ENCODE measurements at places on chromosomes 5 and 9. TPM values are rescaled to one million over a fixed set of nuclear protein-coding genes. Genes with fewer than 3 reads are reported as not detected.

- peaks cover 6% of the 10 kb centered on the region for H3K4me1 ChIP-seq
- DNase-seq, result no peak
- no peak overlapping the region for H3K27ac ChIP-seq
- H3K4me3 ChIP-seq, result no peak overlapping the region
- H3K27me3 ChIP-seq, result peaks cover 7% of the 10 kb centered on the region
Measured at GRCh38 chr5:39650008-39650762, 225.4 kb upstream of the DAB2 start.

GRCh38 chr5:39604491-39604890 is 179.7 kb upstream of the DAB2 start:
- H3K27ac ChIP-seq, result no peak overlapping the region
- no peak for DNase-seq
- no peaks in the 10 kb centered on the region for H3K36me3 ChIP-seq
- no peaks in the 10 kb centered on the region for H3K4me1 ChIP-seq
- no peak overlapping the region for H3K4me3 ChIP-seq
- peaks cover 10% of the 10 kb centered on the region for H3K27me3 ChIP-seq

- H3K27me3 ChIP-seq, result peaks cover 2% of the 10 kb centered on the region
- no peak overlapping the region for H3K27ac ChIP-seq
- H3K36me3 ChIP-seq, result no peaks in the 10 kb centered on the region
- no peak for DNase-seq
- H3K4me1 ChIP-seq, result no peaks in the 10 kb centered on the region
Measured at GRCh38 chr5:135214897-135215616, 181.0 kb upstream of the PITX1 start.

GRCh38 chr5:69504036-69504435 is 11.4 kb downstream of the OCLN start:
- peaks cover 5% of the 10 kb centered on the region for H3K27me3 ChIP-seq
- no peak overlapping the region for H3K4me3 ChIP-seq
- DNase-seq, result no peak
- no peaks in the 10 kb centered on the region for H3K4me1 ChIP-seq
- no peak overlapping the region for H3K27ac ChIP-seq

- H3K27ac ChIP-seq, result no peak overlapping the region
- peaks cover 2% of the 10 kb centered on the region for H3K27me3 ChIP-seq
- no peak overlapping the region for H3K4me3 ChIP-seq
- DNase-seq, result no peak
- H3K4me1 ChIP-seq, result no peaks in the 10 kb centered on the region
Measured at GRCh38 chr9:113800276-113800675, 75.8 kb upstream of the ZNF618 start.

DNA sequence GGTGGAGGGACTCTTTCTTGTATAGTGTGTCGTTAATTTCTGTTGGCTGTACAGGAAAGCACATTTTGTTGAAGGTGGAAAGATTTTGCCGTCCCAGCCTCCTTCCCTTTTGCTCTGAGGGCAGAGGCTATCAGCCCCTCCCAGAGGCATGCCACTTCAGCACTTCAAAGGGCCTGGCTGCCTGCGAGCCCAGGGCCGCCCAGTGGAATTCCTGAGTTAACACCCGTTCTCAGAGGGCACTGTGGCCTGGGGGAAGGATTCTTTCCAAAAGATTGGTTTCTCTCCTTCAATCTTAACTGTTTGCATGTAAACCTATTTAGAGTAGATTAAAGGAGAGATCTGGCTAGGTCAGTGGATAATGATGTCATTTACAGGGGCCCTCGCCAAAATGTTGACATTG is 238.6 kb downstream of the FANCC start:
- no peaks in the 10 kb centered on the region for H3K4me1 ChIP-seq
- H3K4me3 ChIP-seq, result no peak overlapping the region
- no peaks in the 10 kb centered on the region for H3K27me3 ChIP-seq
- DNase-seq, result no peak
- H3K36me3 ChIP-seq, result peaks cover 2% of the 10 kb centered on the region

DNA sequence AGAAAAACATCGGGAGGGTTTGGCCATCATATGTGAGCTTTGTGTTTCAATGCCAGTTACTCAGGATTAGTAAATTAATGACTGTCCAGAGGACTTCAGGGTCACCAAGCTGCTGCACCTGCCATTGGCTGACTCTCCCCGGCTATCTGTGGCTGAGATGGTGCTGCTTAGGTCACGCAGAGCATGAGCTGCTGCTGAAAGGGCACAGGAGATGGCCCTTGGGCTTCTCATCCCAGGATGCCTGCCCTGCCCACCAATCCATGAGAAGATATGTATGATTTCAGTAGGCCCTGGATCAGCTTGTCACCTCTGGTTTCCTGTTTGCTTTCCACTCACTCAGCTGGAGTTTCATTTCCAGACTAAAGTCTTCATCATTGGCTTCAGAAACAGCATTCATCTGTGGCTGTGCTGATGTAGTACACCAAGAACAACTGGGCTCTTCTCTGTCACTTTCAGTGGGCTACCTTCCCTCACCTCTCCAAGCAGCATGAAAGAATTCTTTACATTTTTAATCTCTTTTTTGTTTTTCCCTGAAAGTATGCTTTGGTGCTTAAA is 2.4 kb upstream of the CATSPER3 start:
- H3K27ac ChIP-seq, result peak overlapping the region; percentile 65
- H3K36me3 ChIP-seq, result peaks cover 14% of the 10 kb centered on the region
- no peaks in the 10 kb centered on the region for H3K27me3 ChIP-seq
- no peak overlapping the region for H3K4me3 ChIP-seq
- H3K4me1 ChIP-seq, result peaks cover 25% of the 10 kb centered on the region

NPR3 gene
- total RNA-seq, result 0.16 TPM

DNA sequence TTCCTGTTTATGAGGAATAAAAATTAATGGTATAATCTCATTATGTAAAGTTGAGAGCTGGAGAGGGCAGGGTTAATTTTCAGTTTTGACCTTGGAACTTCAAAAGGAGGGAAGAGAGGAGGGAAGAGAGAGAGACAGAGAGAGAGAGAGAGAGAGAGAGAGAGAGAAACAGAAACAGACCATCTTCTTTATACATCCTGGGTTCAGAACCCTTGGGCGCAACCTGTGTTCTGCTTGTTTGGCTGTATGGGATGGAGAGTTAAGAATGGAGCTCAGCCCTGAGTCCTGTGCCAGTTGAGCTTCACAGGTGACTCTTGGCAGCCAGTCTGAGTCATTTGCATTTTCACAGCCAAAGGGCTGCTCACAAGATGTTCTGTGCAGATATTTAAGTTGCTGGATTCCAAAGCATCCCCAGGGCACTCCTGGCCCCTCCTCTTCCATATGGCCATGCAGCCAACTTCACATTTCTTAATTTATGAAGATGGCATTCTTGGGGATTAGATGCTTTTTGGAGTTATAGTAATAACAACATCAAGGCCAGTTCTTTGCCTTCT is 143.5 kb downstream of the CARTPT start:
- H3K4me1 ChIP-seq, result no peaks in the 10 kb centered on the region
- H3K36me3 ChIP-seq, result no peaks in the 10 kb centered on the region
- H3K4me3 ChIP-seq, result no peak overlapping the region
- no peak for DNase-seq

GRCh38 chr5:88743231-88743834 is 139.7 kb downstream of the MEF2C start:
- no peaks in the 10 kb centered on the region for H3K36me3 ChIP-seq
- H3K27ac ChIP-seq, result no peak overlapping the region
- H3K4me1 ChIP-seq, result no peaks in the 10 kb centered on the region
- DNase-seq, result no peak
- peaks cover 12% of the 10 kb centered on the region for H3K27me3 ChIP-seq
- no peak overlapping the region for H3K4me3 ChIP-seq

GRCh38 chr9:94819161-94819687 is 92.7 kb downstream of the AOPEP start:
- peaks cover 5% of the 10 kb centered on the region for H3K36me3 ChIP-seq
- no peak overlapping the region for H3K4me3 ChIP-seq

GRCh38 chr9:129630967-129631673 is 5.2 kb downstream of the NTMT1 start:
- H3K4me3 ChIP-seq, result no peak overlapping the region
- H3K36me3 ChIP-seq, result peaks cover 52% of the 10 kb centered on the region
- no peak for DNase-seq
- H3K4me1 ChIP-seq, result peaks cover 49% of the 10 kb centered on the region
- no peaks in the 10 kb centered on the region for H3K27me3 ChIP-seq

- no peak for DNase-seq
- no peak overlapping the region for H3K27ac ChIP-seq
- no peak overlapping the region for H3K4me3 ChIP-seq
- no peaks in the 10 kb centered on the region for H3K4me1 ChIP-seq
Measured at GRCh38 chr5:180470361-180470760, 23.8 kb upstream of the CNOT6 start.

DNA sequence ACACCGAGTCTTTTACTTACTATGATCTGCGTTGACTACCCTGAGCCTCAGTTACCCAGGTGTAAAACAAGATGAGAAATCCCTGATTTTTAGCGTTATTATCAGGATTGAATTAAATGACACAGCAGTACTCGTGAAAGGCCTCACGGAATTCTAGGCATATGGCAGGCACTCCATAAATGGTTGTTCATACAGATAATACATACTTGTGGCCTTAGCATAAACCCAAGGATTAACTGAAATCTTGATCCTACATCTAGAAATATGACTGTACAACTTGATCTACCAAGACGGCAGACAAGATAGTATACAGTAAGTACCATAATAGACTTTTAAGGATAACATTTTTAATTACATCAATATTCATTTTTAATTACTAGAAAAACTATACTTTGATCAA is 409.8 kb downstream of the BNC2 start:
- H3K27me3 ChIP-seq, result no peaks in the 10 kb centered on the region
- no peaks in the 10 kb centered on the region for H3K36me3 ChIP-seq
- H3K4me1 ChIP-seq, result no peaks in the 10 kb centered on the region
- no peak overlapping the region for H3K27ac ChIP-seq
- no peak for DNase-seq

DNA sequence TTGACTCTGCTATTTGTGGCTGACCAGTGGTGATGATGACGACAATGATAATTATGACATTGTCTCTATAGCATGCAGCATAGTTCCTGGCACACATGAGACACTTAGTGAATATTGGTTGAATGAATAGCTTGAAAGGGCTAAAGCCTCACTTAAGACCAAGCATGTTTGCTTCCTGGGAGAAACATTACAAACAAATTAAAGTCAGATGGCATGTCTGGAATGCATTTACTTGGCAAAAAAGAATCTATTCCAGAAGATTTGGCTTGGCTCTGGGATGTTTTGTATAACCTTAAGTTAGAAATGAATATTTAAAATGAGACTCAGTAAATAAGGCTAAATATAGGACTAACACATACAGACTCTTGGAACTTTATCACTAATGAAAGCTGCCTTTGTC is 21.6 kb downstream of the GAS1 start:
- no peak for DNase-seq
- no peak overlapping the region for H3K4me3 ChIP-seq
- H3K27me3 ChIP-seq, result peaks cover 32% of the 10 kb centered on the region
- no peak overlapping the region for H3K27ac ChIP-seq
- no peaks in the 10 kb centered on the region for H3K4me1 ChIP-seq

- no peaks in the 10 kb centered on the region for H3K27me3 ChIP-seq
- H3K4me1 ChIP-seq, result no peaks in the 10 kb centered on the region
- no peaks in the 10 kb centered on the region for H3K36me3 ChIP-seq
- DNase-seq, result peak; percentile 3
- no peak overlapping the region for H3K27ac ChIP-seq
Measured at GRCh38 chr9:87206064-87206661, 258.9 kb upstream of the GAS1 start.

DNA sequence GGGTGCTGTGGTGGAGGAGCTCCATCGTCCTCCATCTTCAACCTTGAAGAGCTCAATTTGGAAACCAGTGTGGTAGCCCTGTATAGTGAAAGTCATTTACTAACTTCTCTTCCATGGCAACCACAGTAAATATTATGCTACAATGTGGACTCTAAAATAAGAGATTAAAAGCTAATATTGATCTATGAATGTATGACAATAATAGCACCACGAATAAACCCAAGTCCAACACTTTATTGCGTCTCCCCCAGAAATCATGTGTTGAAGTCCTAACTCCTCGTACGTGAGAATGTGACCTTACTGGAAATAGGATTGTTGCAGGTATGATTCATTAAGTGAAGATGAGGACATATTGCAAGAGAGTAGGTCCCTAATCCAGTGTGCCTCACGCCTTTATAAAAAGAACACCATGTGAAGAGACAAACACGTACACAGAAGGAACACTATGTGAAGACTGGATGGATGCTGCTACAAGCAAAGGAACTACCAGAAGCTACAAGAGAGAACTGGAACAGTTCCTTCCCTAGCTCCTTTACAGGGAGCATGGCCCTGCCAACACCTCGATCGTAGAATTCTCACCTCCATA is 276.2 kb downstream of the PDE4D start:
- H3K27ac ChIP-seq, result no peak overlapping the region
- H3K4me3 ChIP-seq, result no peak overlapping the region
- no peak for DNase-seq
- no peaks in the 10 kb centered on the region for H3K27me3 ChIP-seq
- H3K4me1 ChIP-seq, result no peaks in the 10 kb centered on the region

- no peaks in the 10 kb centered on the region for H3K4me1 ChIP-seq
- no peak overlapping the region for H3K27ac ChIP-seq
- H3K27me3 ChIP-seq, result no peaks in the 10 kb centered on the region
- H3K36me3 ChIP-seq, result no peaks in the 10 kb centered on the region
- H3K4me3 ChIP-seq, result no peak overlapping the region
Measured at GRCh38 chr9:78614892-78615291, 318.0 kb downstream of the PSAT1 start.

PCAT7 gene
- not detected for total RNA-seq

DNA sequence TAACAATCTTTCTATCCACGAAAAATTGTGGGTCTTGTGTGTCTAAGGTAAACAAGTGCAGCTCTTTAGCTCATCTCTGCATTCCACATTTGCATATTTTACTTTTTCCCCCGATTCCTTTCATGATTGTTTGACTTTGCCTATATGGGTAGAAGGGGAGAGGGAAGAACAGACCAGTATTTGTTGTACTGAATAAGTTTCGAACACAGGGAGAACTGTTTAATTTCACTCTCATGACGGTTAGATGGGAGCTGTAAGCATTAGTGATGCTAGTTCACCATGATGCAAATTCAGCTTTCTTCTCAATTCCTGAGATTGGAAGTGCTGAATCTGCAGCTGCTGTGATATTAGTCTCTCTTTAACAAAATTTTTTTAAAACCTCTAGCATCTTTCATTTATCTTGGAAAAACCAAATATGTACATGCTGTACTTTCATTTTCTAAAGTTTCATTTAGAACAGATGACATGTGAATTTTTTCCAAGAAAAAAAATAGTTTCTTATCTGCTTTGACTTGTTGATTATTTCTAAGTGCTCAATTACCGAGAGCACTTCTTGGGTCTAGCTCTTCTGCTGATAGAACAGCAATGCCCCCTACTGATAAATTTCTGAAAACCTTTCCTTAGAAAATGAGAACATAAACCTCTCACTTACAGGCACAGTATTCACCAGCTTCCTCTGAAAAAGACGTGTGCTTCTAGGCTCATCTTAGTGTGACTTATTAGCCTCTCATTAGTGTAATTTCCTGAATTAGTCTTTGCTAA is 149.5 kb downstream of the BAAT start:
- H3K36me3 ChIP-seq, result no peaks in the 10 kb centered on the region
- no peak overlapping the region for H3K4me3 ChIP-seq
- H3K27me3 ChIP-seq, result peaks cover 10% of the 10 kb centered on the region
- no peak overlapping the region for H3K27ac ChIP-seq
- H3K4me1 ChIP-seq, result no peaks in the 10 kb centered on the region

- no peaks in the 10 kb centered on the region for H3K4me1 ChIP-seq
- no peak overlapping the region for H3K4me3 ChIP-seq
- no peaks in the 10 kb centered on the region for H3K36me3 ChIP-seq
Measured at GRCh38 chr9:28921857-28922500, 1348.7 kb upstream of the C9orf72 start.

- peaks cover 33% of the 10 kb centered on the region for H3K27me3 ChIP-seq
- peaks cover 10% of the 10 kb centered on the region for H3K4me1 ChIP-seq
- no peak overlapping the region for H3K27ac ChIP-seq
- no peaks in the 10 kb centered on the region for H3K36me3 ChIP-seq
Measured at GRCh38 chr9:111039231-111039906, 1.1 kb upstream of the LPAR1 start.

OSMR gene
- total RNA-seq, result not detected

Measured in activated CD8-positive, alpha-beta T cell treated with anti-CD3 and anti-CD28 coated beads for 36 hours (primary cell).